ENCODE measurements at places on chromosomes 3 and 15. TPM values are rescaled to one million over a fixed set of nuclear protein-coding genes. Genes with fewer than 3 reads are reported as not detected.

DNA sequence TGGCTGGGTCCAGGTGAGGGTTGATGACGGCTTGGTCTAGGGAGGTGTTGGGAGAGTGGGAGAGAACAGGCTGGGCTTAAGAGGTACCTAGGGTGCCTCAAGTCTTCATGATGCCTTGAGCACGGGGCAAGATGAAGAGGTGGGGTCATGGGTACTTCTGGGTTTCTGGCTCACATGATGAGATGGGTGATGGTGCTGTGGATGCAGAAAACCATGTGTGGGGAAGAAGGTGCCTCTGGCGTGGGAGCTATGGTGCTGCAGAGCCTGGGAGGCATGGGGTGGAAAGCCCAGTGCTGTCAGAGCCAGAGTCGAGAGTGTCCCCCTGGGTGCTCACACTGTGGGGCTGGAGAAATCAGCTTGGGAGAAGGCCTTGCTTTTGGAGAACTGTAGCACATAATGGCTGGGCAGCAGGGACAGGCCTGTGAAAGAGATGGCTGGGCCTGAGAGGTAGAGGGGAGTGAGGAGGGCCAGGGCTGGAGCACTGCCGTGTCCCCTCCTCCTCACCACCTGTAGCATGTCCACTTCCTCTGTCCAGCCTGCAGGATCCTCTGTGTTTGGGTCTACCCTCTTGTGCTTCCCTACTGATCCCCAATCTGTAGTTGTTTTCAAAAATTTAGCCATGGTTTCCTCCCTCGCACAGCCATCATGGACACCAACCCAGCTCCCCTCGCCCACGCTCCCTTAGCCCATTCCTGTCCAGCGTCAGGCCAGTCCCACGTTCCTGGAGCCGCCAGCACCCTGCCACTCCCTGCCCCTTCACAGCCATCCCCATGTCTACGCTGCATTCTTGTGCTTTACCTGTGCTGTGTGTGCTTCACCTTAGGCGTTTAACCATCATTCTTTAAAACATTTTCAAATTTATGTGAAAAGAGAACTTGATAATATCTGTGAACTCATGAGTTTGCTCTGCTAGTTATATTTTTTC, 132.0 kb downstream of the EEFSEC start:
- DNase-seq = no peak

DNA sequence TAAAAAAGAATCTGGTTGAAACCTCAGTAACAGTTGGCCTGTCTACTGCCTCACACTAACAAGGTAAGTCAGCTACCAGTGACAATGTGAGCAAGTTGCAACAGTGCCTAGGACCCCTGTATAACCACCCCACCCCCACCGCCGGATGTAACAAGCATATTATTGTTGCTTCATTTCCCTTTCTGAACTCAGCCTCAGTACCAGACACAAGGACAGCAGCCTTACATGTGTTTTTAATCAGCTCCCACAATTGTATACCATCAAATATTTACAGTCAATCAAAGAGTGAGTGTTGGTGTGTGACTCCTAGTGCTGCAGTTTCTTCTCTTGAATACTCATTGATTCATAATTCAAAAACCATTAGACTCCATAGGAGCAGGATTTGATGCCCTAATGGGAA, 96.4 kb downstream of the PYDC2 start:
- no peak for DNase-seq

DNA sequence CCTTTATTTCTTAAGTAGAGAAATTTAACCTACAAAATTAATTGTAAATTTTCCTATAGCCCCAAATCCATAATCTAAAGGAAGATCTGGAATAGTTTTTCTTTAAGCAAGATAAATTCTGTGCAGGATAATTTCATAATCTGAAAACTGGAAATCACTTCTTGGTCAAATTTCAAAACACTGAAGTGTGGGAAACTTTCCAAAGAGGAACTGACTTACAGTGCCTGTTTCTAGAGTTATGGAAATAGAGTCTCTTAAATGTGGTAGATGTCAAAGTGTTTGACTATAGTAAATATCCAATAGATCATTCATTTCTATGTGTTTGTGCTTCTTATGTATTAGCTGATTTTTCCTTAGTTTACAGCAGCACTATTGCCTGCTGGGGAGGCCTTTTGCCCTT, 1.6 kb upstream of the P2RY13 start:
- no peak for DNase-seq

GRCh38 chr3:46286947-46287565, 44.8 kb downstream of the CCR3 start:
- DNase-seq = no peak

DNA sequence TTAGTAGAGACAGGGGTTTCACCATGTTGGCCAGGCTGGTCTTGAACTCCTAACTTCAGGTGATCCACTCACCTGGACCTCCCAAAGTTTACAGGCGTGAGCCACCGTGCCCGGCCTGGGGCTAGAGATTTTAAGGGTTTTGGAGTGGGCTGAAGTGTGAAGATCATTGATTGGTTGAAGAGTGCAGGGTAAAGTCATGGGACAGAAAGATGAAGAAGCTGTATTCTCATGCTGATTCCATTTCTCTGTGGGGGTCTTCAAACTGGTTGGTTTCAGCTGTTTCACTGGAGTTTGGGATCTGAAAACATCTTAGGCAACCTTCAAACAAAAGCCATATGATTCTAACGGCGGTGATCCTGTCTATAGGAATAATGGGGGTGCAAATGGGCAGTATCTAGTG, 52.1 kb downstream of the GATM start:
- no peak for DNase-seq

DNA sequence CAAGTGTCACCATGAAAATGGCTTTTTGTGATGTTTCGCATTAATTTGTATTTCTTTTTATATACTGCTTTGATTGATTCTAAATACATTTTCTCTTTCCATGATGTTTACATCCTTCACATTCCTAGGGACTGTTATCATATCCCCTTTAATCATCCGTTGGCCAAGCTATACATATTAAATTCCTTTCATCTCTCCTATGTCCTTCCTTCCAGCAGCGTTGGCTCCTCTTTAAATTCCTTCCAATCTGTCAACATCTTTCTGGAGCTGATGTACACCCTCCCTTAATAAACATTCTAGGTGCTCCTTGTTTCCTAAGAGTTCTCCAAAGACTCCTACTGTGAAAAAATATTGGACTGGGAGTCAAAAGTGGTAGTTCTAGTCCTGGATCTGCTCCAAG, 87.8 kb downstream of the IGF2BP2 start:
- no peak for DNase-seq

GRCh38 chr15:42146551-42147430, 9.6 kb downstream of the PLA2G4F start:
- DNase-seq = no peak

GRCh38 chr3:115325539-115325938, 178.5 kb upstream of the ZBTB20 start:
- no peak for DNase-seq

- no peak for DNase-seq
These were observed 46.3 kb upstream of the CDV3 start for GRCh38 chr3:133527081-133527715.

GRCh38 chr15:45637141-45637540, 2.3 kb downstream of the SQOR start:
- no peak for DNase-seq

Gene SENP2
- total RNA-seq = 34.4 TPM

Gene GMPPB
- 17.4 TPM for total RNA-seq

Gene SMC4
- total RNA-seq = 30.3 TPM

Gene NFKBIZ
- 243 TPM for total RNA-seq
